ENCODE measurements at places on chromosomes 4 and X.

DNA sequence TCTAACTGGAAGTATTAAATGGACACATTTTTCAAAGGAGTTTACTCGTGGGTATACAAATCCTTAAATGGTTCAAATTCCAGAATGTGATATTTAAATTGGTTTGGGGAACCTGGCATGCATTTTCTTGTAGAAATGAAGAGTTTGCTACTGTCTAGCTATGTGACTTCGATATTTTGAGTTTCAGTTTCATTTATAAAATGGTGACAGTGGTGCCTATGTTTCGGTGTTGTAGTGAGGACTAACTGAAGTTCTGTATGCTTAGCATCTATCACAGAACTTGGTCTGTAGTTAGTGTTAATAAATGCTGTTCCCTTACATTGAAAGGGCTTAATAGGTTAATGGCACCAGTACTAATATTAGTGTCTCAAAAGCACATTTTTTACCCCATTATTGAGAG is 29.4 kb downstream of the TRPC5 start:
- no peak for DNase-seq

- no peak for DNase-seq
These were observed 85.9 kb upstream of the UGT8 start for GRCh38 chr4:114512595-114513295.

DNA sequence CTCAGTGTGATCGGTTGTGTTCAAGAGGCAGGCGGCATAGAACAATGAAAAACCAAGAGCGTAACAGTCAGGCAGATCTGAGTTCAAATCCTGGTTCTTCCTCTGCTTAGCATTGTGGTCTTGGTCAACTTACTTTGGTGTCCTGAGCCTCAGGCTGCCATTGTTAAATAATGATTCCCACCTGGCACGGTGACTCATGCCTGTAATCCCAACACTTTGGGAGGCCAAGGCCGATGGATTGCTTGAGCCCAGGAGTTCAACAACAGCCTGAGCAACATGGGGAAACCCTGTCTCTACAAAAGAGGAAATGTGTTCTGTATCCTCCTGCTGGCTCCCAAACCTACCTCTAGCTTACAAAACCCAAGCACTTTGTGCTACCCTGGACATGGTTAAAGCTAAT is 129.0 kb upstream of the STX18 start:
- no peak for DNase-seq

DNA sequence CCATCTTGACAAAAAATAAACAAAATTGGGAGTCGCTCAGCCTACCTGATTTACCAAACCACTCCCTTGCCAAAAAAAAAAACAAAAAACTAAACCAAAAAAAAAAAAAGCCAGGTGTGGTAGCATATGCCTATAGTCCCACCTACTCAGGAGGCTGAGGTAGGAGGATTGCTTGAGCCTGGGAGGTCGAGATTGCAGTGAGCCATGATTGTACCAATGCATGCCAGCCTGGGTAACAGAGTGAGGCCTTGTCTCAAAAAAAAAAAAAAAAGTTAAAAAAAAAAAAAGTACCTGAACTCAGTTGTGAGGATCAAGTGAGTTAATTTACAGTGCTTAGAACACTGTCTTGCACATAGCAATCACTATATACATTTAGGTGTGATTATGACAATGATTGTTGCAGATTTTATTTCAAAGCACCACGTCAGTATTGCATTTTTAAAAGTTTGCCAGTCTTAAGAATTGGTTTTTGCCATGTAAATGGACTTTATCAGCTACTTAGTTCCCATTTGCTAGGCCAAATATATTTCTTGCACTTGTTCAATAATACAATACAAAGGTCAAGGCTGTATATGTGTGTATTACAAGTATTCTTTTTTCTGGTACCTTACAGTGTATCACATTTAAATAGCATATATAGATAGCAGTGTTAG is 4.6 kb downstream of the NUDT9 start:
- DNase-seq: no peak

DNA sequence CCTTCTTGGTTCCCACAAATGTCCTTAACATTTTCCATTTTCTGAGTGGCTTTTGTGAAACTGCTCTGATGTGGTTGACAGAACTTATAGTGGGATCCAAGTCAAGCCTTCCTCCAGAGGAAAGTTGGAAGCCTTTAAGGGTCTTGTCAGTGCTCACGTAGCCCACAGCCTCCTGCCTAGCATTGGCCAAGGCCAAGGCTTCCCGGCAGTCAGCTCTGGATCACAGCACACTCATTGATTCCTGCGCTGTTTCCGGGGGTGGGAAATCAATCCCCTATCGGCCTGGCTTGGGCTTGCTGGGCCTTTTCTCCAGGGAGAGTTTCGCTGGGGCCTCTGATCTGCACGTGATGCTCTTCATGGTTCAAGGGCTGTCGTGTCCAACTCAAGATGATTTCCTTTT is 76.1 kb downstream of the SLC9A6 start:
- no peak for DNase-seq

GRCh38 chr4:168646001-168646768 is 149.3 kb downstream of the PALLD start:
- DNase-seq: no peak

DNA sequence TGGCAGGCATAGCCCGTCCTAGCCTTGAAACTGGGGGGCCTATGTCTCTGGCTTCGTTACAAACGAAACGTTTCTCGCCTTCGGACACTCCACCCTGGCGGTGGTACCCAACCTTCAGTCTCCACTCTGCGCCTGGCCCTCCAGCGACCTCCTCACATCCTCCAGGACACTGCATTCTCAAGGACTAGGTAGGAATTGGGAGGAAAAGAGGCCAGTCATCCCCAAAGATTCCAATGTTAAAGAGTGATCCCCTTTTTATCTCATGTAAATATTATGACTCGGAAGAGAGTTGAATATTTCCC is 2.1 kb upstream of the NKX6-1 start:
- DNase-seq: no peak

DNA sequence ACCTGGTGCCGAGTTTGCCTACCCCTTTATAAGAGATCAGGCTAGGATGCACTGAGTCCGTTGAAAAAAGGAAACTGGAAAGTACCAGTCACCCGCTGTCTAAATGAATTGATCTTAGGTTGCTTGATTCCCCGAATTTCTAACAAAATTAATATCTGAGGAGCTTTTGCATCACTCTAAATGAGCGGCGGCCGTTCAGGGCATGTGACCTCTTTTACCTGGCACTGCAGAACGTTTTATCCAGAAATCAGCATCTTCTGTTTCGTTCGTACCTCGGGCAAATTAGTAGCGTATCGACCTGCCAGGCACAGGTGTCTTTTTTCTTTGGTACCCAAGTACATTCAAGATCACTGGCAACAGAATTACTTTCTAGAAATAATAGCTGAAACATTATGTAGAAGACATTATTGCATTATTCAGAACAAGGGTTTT is 876 bp downstream of the KLHL2 start:
- DNase-seq: no peak

- DNase-seq: no peak
These were observed 47.8 kb downstream of the COMMD8 start for GRCh38 chr4:47415719-47416118.
